ENCODE measurements at places on chromosomes 7 and 10.

- DNase-seq, result no peak
Measured at GRCh38 chr7:54813398-54813797, 54.4 kb upstream of the SEC61G start.

DNA sequence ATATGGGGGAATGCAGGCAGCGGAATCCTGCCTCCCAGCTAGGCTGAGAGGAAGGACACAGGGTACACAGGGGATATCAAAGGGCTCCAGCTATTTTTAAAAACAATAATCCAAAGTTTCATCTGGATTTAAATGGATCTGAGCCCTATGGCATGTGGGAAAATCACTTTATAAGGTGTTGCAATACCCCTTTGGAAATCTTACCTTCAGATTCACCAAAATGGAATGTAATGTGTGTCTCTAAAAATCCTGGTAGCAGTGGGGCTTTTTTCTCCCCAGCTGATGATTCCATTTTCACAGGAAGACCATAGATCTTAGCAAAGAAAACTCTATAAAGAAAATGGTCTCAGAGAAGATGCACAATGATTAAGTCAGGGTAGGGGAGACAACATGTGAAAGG, 722.2 kb downstream of the PARD3 start:
- no peak for DNase-seq

DNA sequence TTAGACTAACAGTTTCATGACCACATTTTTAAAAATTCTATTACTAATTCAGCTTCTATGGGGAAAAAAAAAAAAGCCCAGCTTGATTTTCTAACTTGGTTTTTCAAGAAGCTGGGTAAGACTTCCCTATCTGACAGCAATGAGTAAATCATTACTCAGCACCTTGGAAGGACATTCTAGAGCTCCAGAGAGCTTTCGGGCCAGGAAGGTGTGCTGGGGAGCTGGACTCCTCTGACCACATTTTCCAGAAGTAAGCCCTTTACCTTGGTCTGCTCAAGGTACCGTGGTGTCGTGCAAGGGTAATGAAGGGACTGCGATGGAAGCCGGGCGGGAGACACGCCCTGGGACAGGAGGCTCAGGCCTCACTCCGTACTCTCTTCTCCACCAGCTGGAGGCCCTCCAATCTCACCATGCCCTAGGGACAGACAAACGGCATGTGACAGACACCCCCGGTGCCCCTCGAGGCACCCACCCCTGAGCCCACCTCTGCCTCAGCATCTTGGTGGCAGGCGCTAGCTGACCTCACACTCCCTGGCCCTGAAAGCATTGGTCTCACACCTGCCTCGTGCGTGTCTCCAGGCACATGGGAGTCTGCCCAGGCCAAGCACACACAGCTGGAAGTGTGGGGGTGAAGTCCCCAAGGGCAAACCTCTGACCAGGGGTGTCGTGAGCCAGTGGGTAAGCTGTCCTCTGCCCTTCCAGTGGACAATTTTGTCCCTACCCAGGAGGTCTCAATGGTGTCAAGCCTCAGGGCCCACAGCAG, 152.1 kb downstream of the OAT start:
- no peak for DNase-seq

GRCh38 chr10:12592967-12593366, 243.6 kb downstream of the CAMK1D start:
- DNase-seq, result no peak

DNA sequence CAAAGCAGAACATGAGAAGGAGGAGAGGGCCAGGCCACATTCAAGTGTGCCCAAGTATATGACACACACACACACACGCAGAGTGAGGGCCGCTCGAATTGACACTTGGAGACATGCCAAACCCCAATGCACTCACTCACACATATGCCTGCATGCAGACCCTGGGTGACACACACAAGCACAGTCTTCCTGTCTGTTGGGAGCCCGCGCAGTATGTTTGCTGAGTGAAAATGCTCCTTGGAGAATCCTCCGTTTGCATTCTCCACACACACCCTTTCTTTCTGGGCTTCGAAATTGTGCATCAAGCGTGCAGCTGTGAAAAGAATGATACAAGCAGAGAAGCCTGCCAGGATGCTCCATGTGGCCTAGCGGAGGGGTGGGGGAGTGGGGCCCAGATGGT, 120.9 kb downstream of the PLXNA4 start:
- DNase-seq, result no peak

GRCh38 chr10:77505431-77506334, 131.9 kb downstream of the KCNMA1 start:
- DNase-seq, result no peak

- DNase-seq, result no peak
Measured at GRCh38 chr10:42744134-42744701, 38.4 kb upstream of the BMS1 start.

DNA sequence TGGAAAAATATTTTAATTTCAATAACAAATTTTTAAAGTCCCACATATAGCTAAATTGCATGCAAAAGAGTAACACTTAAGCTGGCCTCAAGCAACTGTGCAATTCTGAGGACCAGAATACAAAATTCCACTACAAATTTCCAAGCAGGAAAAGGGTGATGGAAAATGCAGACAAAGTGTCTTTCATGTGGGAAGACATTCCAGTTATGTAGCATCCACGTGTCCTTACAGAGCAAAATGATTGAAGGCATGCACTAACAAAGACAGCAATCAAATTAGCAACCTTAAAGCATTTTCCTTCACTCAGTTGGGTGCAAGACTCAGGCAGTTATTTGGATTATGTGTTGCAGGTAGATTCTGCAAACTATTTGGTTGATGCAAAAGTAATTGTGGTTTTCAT, 203.7 kb downstream of the HERPUD2 start:
- DNase-seq, result no peak

GRCh38 chr10:114987995-114988394, 50.0 kb downstream of the TRUB1 start:
- no peak for DNase-seq

- no peak for DNase-seq
Measured at GRCh38 chr10:78605800-78606350, 462.9 kb upstream of the ZMIZ1 start.

DNA sequence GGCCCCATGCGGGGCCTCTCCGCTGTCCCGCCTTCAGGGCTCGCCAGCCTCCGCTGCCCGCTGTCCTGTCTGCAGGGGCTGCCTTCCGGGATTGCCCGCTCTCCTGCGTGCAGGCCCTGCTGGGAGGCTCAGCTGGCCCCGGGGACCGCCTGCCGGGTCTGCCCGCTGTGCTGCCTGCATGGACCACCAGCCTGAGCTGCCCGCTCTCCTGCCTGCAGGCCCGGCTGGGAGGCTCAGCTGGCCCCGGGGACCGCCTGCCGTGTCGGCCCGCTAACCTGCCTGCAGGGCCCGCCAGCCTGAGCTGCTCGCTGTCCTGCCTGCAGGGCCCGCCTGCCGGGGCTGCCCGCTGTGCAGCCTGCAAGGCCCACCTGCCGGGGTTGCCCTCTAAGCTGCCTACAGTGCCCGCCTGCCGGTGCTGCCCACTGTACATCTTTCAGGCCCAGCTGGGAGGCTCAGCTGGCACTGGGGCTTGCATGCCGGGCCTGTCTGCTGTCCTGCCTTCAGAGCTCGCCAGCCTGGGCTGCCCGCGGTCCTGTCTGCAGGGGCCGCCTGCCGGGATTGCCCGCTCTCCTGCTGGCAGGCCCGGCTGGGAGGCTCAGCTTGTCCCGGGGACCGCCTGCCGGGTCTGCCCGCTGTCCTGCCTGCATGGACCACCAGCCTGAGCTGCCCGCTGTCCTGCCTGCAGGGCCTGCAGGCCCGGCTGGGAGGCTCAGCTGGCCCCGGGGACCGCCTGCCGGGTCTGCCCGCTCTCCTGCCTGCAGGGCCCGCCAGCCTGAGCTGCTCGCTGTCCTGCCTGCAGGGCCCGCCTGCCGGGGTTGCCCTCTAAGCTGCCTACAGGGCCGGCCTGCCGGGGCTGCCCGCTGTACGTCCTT, 165.1 kb downstream of the GLRX3 start:
- DNase-seq, result no peak

GRCh38 chr7:26188957-26189541, 11.5 kb downstream of the HNRNPA2B1 start:
- DNase-seq, result no peak

- DNase-seq, result no peak
Measured at GRCh38 chr7:115707258-115708012, 323.1 kb downstream of the TFEC start.

DNA sequence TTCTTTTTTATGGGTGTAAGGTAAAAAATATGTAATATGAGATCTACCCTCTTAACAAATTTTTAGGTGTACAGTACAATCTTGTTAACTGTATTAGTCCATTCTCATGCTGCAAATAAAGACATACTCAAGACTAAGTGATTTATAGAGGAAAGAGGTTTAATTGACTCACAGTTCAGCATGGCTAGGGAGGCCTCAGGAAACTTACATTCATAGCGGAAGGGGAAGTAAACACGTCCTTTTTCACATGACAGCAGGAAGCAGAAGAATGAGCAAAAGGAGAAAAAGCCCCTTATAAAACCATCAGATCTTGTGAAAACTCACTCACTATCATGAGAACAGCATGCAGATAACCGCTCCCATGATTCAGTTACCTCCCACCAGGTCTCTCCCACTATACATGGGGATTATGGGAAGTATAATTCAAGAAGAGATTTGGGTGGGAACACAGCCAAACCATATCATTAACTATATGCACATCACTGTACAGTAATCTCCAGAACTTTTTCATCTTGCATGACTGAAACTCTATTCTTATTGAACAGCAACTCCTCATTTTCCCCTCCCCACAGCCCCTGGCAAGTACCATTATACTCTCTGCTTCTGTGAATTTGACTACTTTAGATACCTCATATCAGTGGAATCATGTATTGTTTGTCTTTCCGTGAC, 127.4 kb downstream of the WNT2 start:
- no peak for DNase-seq

GRCh38 chr10:14687340-14687739, 87.4 kb downstream of the FAM107B start:
- no peak for DNase-seq

DNA sequence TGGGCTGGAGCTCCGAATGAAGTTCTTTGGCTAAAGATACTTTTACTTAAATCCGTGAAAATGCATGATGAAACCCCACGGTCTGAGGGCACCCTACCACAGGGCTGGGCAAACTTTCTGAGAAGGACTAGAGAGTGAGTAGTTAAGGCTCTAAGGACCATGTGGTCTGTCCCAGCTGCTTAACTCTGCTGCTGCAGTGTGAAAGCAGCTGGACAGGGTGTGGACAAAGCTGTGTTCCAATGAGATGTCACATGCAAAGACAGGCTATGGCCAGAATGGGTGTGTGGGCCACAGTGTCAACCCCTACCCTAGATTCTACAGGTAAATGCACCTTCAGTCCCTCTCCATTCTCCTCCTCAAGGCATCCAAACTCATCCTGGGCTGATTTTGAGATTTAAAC, 18.8 kb downstream of the PDIA4 start:
- DNase-seq, result no peak

All from GM20000 (cell line).